T-helper 17 cell (primary cell): ENCODE measurements at places on chromosomes 3 and 15. TPM values are rescaled to one million over a fixed set of nuclear protein-coding genes. Genes with fewer than 3 reads are reported as not detected.

DNA sequence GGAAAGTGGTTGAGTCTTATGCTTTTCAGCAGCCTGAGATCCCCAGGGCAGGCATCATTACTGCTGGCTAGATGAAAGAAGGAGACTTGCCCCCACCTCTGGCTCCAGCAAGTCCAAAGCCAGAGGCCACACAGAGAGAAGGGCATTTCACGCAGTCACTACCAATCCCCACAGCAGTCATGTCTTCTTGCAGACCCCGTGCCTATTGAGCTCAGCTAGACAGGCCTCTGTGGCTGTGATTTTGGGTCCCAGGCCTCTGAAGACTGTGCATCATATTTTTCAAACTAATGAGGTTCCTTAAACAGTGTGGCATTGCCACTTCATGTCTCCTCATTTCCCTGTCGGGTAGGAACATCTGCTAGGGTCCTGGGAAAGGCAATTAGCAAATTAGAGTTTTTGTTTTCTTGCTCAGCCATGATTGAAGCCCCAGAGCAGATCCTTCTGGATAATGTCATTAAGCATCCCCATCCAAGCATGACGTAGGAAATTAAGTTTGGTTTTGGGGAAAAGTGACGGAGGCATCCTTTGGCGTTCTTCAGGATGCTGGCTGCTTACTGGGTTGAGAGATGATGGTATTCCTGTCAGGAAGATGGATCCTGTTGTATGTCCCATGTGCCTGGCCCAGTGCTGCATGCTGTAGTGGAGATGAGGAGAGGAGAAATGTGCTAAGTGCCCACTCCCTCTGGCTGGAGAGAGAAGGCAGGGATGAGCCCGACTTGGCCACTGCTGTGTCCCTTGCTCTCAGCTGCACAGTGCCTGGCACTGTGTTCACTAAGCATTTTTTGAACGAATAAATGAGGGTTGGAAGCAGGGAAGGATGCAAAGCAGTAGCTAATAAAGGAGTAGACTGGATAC, 7.0 kb downstream of the SPSB4 start:
- H3K27me3 ChIP-seq: peaks cover 36% of the 10 kb centered on the region
- H3K4me3 ChIP-seq: no peak overlapping the region

DNA sequence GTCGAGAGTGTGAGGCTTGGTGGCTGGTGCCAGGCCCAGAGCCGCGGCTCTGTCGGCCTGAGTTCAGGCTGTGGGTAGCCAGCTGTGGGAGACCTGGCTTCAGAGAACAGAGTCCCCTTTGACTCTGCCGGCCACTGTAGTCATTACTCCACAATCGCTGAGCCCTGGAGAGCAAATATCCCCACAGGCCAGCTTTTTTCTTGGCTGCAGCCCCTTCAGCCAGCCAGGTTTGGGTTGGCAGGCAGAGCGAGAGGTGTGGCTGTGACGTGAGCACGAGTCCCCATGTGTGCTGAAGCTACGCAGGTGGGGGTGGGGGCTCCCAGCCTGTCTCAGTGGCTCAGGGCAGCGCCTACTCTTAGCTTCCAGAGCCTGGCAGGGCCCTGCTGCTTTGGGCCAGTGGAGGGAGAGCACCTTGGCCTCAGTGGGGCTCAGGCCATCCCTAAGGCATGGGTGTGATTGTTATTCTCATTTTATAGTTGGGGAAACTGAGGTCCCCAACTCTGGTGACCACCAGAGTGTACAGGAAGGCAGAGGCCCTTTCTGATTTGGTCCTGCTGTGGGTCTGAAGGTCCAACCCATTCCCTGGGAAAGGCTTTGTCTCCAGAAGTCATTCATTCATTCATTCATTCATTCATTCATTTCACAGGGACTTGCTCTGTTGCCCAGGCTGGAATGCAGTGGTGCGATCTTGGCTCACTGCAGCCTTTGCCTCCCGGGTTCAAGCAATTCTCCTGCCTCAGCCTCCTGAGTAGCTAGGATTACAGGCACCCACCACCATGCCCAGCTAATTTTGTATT, 45.7 kb upstream of the LCTL start:
- no peak overlapping the region for H3K4me3 ChIP-seq
- peaks cover 5% of the 10 kb centered on the region for H3K27me3 ChIP-seq
- H3K4me1 ChIP-seq: peaks cover 3% of the 10 kb centered on the region

GRCh38 chr3:121126033-121126706, 218.2 kb downstream of the STXBP5L start:
- H3K36me3 ChIP-seq: no peaks in the 10 kb centered on the region
- no peak overlapping the region for H3K27ac ChIP-seq
- H3K27me3 ChIP-seq: no peaks in the 10 kb centered on the region
- no peak for DNase-seq
- no peak overlapping the region for H3K4me3 ChIP-seq

CHDH gene
- 0.50 TPM for total RNA-seq

DNA sequence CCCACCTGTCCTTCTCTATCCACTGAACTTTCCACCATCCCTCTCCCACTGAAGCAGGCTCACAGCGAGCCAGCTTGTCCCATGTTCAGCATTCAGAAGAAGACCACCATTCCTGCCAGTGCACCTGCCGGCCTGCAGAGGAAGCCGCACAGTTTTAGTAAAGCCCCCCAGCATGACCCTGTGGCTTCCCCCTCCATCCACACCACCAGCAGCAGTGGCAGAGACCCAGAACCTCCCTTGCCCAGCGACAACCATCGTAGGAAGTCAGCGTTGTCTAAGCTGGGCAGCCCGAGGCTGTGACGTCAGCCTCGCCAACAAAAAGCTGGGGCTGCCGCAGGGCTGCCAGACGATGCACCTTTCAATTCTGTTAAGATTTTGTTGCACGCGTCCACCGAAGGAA, 66.6 kb upstream of the TAMM41 start:
- DNase-seq: no peak
- H3K4me1 ChIP-seq: peaks cover 32% of the 10 kb centered on the region
- no peaks in the 10 kb centered on the region for H3K36me3 ChIP-seq
- no peaks in the 10 kb centered on the region for H3K27me3 ChIP-seq
- H3K27ac ChIP-seq: peak overlapping the region; percentile 75
- H3K4me3 ChIP-seq: peak overlapping the region; percentile 69
